NCI-H2081 treated with DMSO at 0.1 percent for 48 hours (cell line): ENCODE measurements at places on chromosomes 1 and 21.

DNA sequence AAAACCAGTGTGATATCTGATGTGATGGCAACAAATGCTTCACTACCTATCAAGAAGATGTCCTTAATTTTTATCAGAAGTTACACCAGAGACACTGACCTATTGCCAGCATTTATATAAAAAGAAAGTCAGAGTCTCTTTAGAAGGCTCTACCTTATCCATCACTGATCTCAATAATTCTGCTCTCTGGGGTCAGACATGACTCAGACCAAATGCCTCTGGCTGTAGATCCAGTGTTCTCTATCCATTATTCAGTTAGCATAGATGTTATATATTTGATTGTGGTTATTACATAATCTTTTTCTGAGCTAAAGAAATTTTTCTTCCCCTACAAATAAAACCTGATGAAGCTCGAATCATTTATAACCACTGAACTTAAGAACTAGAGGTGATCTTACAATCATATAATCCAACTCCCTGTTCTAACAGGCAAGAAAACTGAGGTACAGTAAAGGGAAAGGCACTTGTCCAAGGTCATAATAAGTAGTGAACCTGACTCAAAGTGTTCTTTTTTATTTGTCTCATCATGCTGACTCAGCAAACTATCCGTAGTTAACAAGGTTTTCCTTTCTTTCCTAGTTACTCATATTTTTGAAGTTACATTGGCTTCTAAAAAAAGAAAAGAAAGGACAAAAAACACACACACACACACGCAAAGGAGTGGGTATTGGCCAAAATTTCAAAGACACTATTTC lies 43.6 kb upstream of the ESRRG start:
- no peak for DNase-seq

DNA sequence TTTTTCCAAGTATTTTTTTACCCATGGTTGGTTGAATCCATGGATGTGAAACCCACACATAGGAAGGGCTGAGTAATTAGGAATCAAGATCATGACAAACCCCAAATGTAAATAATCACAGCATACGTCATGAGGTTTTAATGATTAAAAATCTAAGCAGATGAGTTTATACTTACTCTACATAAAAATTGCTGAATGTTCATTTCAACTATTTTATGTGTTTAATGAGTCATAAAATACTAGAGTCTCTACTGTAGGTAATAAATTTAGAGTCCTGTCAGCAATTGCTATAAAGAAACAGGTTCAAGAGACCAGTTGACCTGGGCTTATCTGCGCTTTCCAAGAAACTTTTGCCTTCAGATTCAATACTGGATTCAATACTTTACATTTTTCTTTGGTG lies 18.2 kb downstream of the CTH start:
- no peak for DNase-seq

- DNase-seq: no peak
Observed at GRCh38 chr1:44460107-44460882, 55.2 kb downstream of the RNF220 start.

DNA sequence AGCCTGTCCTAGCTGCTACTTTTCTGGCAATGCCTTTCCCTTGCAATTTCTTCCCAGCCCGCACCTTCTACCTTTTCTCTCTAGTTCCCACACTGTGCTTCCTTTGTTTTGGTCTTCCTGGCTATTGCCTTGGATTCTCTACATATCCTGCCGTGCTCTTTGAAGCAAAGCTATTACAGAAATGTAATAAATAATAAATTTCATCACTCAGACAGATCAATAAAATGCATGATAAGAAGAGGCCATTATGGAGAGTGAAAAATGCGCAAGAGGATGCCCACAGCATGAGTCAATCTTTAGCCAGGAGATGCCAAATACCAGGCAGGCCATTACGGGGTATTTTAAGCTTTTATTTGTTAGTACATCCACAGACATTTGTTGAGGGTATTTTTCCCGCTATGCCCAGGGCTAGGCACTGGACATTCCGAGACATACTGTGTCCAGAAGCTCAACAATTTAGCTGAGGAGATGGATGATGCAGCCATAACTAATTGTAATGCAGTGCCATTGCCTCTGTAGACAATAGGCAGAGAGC lies 163.6 kb downstream of the ST6GALNAC3 start:
- no peak for DNase-seq

- DNase-seq: no peak
Observed at GRCh38 chr1:87220993-87221392, 107.7 kb upstream of the LMO4 start.
